Activated CD4-positive, alpha-beta memory T cell treated with anti-CD3 and anti-CD28 coated beads, Interleukin-2, amount 10 ng/mL, durations not matched to agents 7 days and 5 days (primary cell): ENCODE measurements at places on chromosomes 3 and 15. TPM values are rescaled to one million over a fixed set of nuclear protein-coding genes. Genes with fewer than 3 reads are reported as not detected.

TRPM1 gene
- total RNA-seq, result not detected

DNA sequence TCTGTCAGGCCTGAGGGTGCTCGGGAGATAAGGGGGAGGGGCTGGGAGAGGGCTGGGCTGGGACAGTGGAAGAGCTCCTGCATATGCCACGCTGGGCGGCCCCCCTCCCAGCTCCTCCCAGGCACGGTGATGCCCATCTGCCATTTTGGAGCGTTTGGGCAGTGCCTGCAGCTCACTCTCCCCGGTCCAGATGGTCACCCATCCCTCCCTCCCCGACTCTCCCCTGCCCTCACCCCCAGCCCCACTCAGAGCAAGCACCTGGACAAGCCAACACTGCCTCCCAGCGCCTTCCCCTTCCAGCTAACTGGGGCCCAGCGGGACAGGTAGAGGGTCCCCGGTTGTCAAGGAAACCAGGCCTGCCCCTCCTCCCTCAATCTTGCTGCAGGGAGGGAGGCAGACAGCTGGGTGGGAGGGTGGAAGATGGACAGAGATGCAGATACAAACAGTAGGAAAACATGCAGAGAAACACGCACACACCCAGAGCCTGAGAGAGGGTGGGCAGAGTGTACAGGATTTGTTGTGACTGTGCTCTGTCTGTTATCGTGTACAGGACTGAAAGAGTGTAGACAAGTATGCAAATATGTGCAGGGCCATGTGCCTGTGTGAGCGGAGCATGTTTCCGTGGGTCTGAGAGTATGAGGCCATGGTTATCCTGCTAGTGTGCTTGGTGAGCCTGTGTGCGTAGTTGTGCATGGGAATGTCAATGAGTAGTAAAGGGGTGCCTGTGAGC, 17.5 kb upstream of the CORO2B start:
- peaks cover 21% of the 10 kb centered on the region for H3K4me1 ChIP-seq
- H3K4me3 ChIP-seq, result no peak overlapping the region

TATDN2 gene
- total RNA-seq, result 57.1 TPM

SERPINI2 gene
- not detected for total RNA-seq

TMEM202 gene
- not detected for total RNA-seq

GRCh38 chr3:59245300-59245858, 195.6 kb upstream of the CFAP20DC start:
- no peak overlapping the region for H3K27ac ChIP-seq
- H3K4me3 ChIP-seq, result no peak overlapping the region
- H3K27me3 ChIP-seq, result no peaks in the 10 kb centered on the region
- peaks cover 7% of the 10 kb centered on the region for H3K36me3 ChIP-seq
- peaks cover 6% of the 10 kb centered on the region for H3K4me1 ChIP-seq

GRCh38 chr3:46899151-46900006, 21.9 kb downstream of the PTH1R start:
- DNase-seq, result no peak
- no peak overlapping the region for H3K27ac ChIP-seq
- peaks cover 10% of the 10 kb centered on the region for H3K4me1 ChIP-seq
- H3K27me3 ChIP-seq, result peaks cover 23% of the 10 kb centered on the region
- no peaks in the 10 kb centered on the region for H3K36me3 ChIP-seq
- no peak overlapping the region for H3K4me3 ChIP-seq

DNA sequence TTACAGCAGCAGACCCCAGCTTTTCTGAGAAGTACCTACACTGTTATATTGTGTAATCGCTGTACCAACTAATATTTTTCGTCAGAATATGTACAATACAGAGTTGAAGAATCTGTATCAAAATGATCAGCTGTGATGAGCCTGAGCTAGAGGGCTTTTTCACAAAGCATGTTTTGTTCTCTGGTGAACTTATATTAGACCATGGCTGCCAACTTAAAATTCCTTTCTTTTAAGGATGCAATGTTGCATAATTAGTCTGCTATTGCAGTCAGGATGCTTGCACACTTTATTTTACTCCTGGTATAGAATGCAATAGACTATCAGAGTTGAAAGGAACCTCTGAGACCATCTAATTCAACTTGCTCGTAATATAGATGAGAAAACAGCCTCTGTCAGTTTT, 127.8 kb downstream of the RBMS3 start:
- H3K4me3 ChIP-seq, result no peak overlapping the region
- H3K36me3 ChIP-seq, result no peaks in the 10 kb centered on the region
- H3K27ac ChIP-seq, result no peak overlapping the region
- H3K27me3 ChIP-seq, result no peaks in the 10 kb centered on the region
- no peaks in the 10 kb centered on the region for H3K4me1 ChIP-seq

DNA sequence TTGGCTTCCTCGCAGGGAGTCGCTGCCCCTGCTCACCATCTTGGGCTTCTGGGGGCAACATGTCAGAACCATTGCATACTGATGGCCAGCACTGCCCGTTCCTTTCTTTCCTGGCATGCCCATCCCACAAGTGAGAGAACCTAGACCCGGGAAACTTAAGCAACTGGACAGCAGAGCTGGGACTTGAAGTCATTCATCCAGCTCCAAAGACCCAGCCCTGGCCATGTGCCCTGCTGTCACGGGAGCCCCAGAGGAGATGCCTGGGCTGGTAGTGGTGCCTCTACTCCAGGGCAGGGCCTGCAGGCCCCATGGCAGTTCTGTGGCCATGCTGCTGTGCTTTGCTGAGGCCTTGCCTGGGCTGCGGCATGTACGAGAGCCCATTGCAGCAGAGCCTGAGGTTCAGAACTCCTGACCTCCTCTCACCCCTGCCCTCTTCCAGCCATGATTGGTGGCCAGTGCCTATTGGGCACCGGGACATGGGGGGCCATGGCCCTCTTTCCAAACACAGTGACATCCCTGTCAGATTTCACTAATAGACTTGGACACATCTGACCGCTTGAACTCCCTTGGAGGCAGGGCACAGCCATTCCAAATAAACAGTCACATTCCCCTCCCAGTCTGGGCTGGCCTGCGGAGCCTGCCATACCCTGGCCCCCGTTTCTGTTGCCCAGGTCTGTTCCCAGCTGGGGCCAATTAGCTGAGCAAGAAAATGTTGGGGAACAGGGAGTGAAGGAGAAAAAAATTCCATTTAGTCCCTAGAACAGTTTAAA, 115.9 kb downstream of the EEFSEC start:
- H3K4me1 ChIP-seq, result no peaks in the 10 kb centered on the region
- DNase-seq, result peak; percentile 13
- H3K36me3 ChIP-seq, result no peaks in the 10 kb centered on the region

GRCh38 chr3:152177757-152178156, 91.0 kb upstream of the MBNL1 start:
- peaks cover 2% of the 10 kb centered on the region for H3K36me3 ChIP-seq
- peaks cover 13% of the 10 kb centered on the region for H3K4me1 ChIP-seq
- DNase-seq, result no peak

GRCh38 chr3:9649791-9650521, 651 bp downstream of the MTMR14 start:
- H3K36me3 ChIP-seq, result peaks cover 28% of the 10 kb centered on the region
- peak overlapping the region; percentile 87 for H3K4me3 ChIP-seq
- no peaks in the 10 kb centered on the region for H3K27me3 ChIP-seq
- peak overlapping the region; percentile 87 for H3K27ac ChIP-seq
- peak; percentile 21 for DNase-seq

GRCh38 chr3:19652336-19652735, 281.7 kb downstream of the EFHB start:
- no peak overlapping the region for H3K27ac ChIP-seq
- H3K4me1 ChIP-seq, result no peaks in the 10 kb centered on the region
- no peak for DNase-seq
- no peaks in the 10 kb centered on the region for H3K36me3 ChIP-seq
- H3K4me3 ChIP-seq, result no peak overlapping the region

GPR171 gene
- total RNA-seq, result 222 TPM

DNA sequence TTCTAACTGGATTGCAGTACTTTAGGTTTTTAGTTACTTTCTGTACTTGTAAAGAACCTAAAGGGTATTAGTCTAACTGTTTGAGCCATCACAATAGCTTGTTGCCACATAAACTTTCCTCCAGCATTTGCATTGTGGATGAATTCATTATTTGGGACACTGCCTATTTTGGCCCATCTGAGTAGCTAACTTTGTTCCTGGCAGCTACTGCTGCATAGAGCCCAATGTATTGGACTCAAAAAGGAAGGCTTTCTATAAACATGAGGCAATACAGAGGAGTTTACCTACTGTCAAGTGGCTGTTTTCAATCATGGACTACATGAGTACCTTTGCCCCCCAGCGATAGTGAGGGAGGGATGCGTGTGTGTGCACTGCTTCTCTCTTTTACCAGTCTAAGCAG, 1.9 kb downstream of the ROBO2 start:
- DNase-seq, result no peak
- no peak overlapping the region for H3K27ac ChIP-seq
- H3K27me3 ChIP-seq, result peaks cover 22% of the 10 kb centered on the region
- no peak overlapping the region for H3K4me3 ChIP-seq
- H3K4me1 ChIP-seq, result no peaks in the 10 kb centered on the region
- H3K36me3 ChIP-seq, result no peaks in the 10 kb centered on the region

- no peak overlapping the region for H3K27ac ChIP-seq
- no peaks in the 10 kb centered on the region for H3K36me3 ChIP-seq
- no peak overlapping the region for H3K4me3 ChIP-seq
- no peaks in the 10 kb centered on the region for H3K27me3 ChIP-seq
- H3K4me1 ChIP-seq, result no peaks in the 10 kb centered on the region
- DNase-seq, result no peak
Observed at GRCh38 chr3:25962255-25962654, 172.4 kb downstream of the OXSM start.

DNA sequence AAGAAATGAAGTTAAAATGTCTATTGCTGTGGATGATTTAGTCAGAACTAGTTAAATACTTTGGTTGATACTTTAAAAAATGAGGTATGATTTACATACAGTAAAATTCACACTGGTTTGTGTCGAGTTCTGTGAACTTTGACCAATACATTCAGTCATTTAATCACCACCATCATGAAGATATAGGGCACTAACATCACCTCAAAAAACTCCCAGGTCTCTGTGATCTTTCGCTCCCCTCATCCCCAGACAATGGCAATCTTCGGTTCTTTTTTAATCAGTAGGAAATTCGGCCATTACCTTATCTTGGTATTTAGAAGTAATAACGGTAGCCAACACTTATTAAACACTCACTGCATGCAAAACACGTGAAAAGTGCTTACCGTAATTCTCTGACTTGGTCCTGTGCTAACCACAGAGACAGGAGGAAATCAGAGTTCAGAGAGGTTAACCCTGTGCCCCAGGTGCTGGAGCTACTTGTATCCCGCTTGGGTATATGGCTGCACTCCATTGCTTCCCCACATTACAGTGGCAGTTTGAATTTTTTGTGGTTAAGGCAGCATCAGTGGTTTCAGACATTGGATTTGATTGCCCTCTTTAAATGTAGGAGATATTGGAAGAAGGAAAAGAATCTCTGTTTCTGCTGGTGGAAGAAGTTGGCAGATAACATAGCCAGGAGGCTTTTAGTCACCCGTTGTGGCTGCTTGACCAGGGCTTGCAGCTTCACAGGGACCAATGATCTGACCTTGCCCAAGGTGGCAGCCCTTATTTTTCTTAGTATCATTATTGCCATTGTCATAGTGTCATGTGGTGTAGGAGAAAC, 4.2 kb downstream of the PLCL2 start:
- peaks cover 57% of the 10 kb centered on the region for H3K4me1 ChIP-seq
- peak overlapping the region; percentile 93 for H3K4me3 ChIP-seq
- H3K27ac ChIP-seq, result peak overlapping the region; percentile 92
- H3K27me3 ChIP-seq, result no peaks in the 10 kb centered on the region
- DNase-seq, result peak; percentile 41

GRCh38 chr15:66484539-66485112, 12.9 kb downstream of the SNAPC5 start:
- no peaks in the 10 kb centered on the region for H3K27me3 ChIP-seq
- DNase-seq, result no peak
- no peaks in the 10 kb centered on the region for H3K4me1 ChIP-seq
- H3K27ac ChIP-seq, result no peak overlapping the region
- H3K4me3 ChIP-seq, result no peak overlapping the region

DNA sequence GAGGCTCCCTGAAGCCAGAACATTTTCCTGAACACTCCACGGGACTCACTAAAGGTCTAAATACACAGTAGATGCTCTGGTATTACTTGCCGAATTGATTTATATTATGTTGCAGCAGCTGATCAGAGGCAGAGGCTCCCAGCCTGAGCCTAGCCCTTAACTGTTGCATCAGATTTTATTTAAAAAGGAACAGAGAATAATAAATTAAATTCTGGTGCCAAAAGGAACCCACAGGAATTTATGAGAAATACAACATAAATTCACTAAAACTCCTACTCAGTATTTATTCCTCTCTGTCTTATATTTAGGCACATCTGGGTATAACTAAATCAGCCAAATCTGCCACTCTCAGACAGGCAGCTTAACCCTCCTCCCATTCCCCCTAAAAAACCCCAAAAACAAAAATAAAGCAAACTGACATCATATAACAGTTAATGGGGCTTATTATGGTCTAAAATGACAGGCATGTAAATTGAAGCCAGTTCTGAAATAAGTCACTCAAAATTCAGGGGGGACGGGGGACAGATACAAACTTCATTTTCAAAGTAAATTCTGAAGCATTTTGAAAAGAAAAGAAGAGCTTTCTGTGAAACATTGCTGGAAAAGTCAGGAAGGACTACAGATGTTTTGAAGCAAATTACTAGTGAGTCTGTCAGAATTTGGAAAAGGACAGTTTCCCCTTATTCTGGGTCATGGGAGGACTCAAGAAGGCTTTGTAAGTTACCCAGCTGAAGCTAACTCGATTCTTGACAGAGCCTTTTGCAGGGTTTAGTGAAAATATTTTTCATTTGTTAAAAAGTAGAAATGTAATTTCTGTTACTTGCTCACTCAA, 53.8 kb upstream of the CORO2B start:
- no peak overlapping the region for H3K27ac ChIP-seq
- no peak for DNase-seq

DNA sequence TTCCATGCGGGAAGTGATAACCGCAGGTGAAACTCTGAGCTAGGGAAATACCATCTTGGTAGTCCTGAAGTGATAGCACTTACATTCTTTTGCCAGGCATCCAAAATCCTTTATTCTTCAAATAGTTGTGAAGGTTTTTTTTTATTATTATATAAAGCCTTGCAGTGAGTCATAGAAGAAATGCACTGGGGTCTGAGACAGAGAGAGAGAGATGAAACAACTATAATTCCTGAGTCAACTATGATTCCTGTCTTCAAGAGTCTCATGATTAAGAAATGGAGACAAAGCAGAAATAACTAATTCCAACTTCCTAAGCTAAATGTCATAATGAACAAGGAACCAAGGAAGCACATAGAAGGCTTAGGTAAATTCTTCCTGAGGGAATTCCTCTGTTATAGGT, 495.6 kb downstream of the LPP start:
- no peaks in the 10 kb centered on the region for H3K4me1 ChIP-seq
- no peak overlapping the region for H3K27ac ChIP-seq
- no peak overlapping the region for H3K4me3 ChIP-seq
- no peak for DNase-seq
- H3K27me3 ChIP-seq, result no peaks in the 10 kb centered on the region
- H3K36me3 ChIP-seq, result peaks cover 16% of the 10 kb centered on the region

REC114 gene
- not detected for total RNA-seq

- H3K27me3 ChIP-seq, result peaks cover 13% of the 10 kb centered on the region
- no peaks in the 10 kb centered on the region for H3K4me1 ChIP-seq
- DNase-seq, result no peak
- no peak overlapping the region for H3K4me3 ChIP-seq
Observed at GRCh38 chr3:57505901-57506300, 38.2 kb downstream of the DNAH12 start.

GRCh38 chr3:143888846-143889245, 40.6 kb upstream of the SLC9A9 start:
- H3K4me1 ChIP-seq, result no peaks in the 10 kb centered on the region
- DNase-seq, result no peak
- no peaks in the 10 kb centered on the region for H3K36me3 ChIP-seq
- no peak overlapping the region for H3K27ac ChIP-seq

GRCh38 chr15:70101459-70102113, 3.9 kb upstream of the TLE3 start:
- H3K4me1 ChIP-seq, result peaks cover 36% of the 10 kb centered on the region
- peaks cover 51% of the 10 kb centered on the region for H3K27me3 ChIP-seq
- no peak for DNase-seq
- H3K27ac ChIP-seq, result no peak overlapping the region
- H3K4me3 ChIP-seq, result no peak overlapping the region

ACKR4 gene
- not detected for total RNA-seq

SLC28A1 gene
- not detected for total RNA-seq

FSIP1 gene
- 0.88 TPM for total RNA-seq
